ENCODE measurements at places on chromosomes 11 and 22. TPM values are rescaled to one million over a fixed set of nuclear protein-coding genes. Genes with fewer than 3 reads are reported as not detected.

- no peak for DNase-seq
These were observed 407.3 kb downstream of the TBC1D22A start for GRCh38 chr22:47169801-47170140.

DNA sequence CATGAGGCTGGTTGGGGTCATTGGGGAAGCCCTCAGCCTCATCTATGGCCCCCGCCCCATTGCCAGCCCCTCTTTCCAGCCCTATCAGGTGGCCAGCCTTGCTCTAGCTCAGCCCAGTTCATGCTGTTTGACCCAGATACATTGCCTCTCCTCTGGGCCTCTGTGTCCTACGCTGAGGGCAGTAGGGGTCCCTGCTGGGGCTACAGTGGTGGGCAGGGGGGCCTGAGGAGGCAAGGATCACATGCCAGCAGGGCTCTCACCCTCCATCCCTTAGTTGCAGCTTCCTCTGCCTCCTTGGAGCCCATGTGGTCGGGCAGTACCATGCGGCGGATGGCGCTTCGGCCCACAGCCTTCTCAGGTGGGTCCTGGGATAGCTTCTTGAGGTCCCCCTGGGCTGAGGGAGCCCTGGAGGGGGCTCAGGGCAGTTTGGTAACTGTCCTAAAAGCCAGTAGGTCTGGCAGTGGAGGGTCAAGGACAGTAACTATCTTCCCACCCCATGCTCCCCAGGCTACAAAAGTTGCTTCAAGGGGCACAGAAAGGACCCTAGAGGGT, 19.2 kb downstream of the EMID1 start:
- DNase-seq, result no peak

DNA sequence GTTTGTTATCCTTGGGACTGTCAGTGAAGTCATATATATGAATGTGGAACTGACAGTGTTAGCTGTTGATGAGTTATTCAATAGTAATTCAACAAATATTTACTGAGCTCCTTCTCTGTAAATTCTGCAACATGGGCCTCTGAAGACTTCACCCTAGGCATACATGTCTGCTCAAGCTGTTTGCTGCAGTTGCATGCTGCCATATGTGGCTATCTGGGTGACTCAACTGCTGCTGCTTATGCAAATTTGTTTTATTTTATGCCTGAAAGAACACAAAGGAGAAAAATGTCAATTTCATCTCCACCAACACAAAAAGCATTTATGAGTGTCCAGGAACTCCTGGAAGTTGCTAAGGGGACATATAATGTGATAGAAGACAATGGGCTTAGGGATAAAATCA, 417.6 kb downstream of the AASDHPPT start:
- no peak for DNase-seq

GRCh38 chr11:12900496-12900895, 108.6 kb upstream of the RASSF10 start:
- no peak for DNase-seq

- DNase-seq, result peak; percentile 64
These were observed 7.7 kb upstream of the TCF20 start for GRCh38 chr22:42277988-42278776.

GRCh38 chr11:62463121-62463542, 44.3 kb downstream of the SCGB1A1 start:
- no peak for DNase-seq

GRCh38 chr11:65506772-65507505, 8.1 kb downstream of the MALAT1 start:
- no peak for DNase-seq

DNA sequence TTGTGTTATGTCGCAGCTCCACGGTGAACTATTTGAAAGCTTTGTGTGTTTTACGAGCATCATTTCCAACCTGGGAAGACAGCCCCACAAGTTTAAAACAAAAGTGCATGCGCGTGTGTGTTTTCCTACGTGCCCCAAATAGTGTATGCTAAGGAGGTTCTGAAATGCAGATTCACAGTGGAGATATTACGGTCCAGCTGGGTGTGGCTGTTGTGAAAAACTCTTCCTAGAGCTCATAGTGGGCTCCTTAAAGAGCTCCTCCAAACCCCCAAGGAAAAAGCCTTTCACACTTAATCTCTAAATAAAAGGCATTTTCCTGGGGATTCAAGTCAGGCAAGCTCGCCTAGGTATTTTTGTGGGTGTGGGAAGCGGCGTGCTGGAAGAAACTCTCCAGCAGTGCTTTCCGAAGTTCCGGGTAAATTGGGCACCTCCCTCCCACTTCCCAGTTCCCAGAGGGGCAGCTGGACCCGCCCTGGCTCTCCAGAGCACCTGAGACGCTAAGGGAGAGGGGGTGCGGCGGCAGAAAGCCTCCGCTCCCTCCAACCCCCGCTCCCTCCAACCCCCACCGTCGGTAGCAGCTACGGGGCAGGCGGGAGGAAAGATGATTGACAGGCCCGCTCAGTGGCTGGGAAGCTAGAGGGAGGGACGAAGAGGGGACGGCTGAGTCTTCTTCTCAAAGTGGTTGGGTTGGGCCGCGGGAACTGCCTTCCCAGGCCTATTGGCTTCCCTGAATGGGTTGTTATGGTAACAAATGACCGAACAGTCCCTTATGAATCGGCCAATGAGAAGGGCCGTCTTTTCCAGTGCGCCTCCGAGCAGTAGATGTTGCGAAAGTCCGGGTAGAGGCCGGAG, 561 bp upstream of the PCF11 start:
- DNase-seq, result peak; percentile 94

APOBEC3B gene
- total RNA-seq, result not detected

SCUBE1 gene
- 26.1 TPM for total RNA-seq
